ENCODE measurements at places on chromosomes 4 and X.

- no peak for DNase-seq
These were observed 562.9 kb upstream of the MAGEB2 start for GRCh38 chrX:29652484-29652883.

- no peak for DNase-seq
These were observed 3.4 kb upstream of the UGT8 start for GRCh38 chr4:114595207-114595606.

DNA sequence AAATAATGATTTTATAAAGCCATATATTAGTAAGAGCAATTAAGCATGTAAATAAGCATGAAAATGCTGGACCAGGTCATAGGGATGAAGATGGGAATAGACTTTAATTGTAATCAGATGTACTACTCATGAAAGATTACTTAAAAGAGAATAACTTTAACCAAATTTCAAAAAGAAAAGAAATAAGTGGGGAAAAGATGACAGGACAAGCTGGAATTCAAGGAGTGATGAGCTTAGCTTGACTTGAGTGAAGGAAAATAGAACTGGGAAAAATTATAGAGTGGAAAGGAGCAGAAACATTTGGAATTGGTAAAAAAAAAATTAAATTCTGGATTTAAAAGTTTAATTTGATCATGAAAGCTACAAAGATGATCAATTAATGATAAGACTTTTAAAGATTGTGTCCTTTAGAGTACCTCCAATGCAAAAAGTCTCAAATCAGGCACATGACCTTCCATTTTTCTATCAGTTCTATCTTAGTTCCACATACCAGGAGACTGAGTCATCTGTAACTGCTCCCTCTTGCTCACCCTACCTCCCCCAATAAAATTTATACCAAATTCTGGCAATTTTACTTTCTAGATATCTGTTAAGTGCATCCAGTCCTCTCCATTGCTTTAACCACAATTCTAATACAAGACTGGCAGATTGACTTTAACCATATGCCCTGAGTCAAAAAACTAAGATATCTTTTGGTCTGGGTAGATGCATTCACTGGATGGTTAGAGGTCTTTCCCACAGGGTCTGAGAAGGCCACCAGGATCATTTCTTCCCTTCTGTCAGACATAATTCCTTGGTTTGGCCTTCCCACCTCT, 56.4 kb upstream of the SLIT2 start:
- DNase-seq: no peak

- DNase-seq: no peak
These were observed 342.3 kb downstream of the ZNF674 start for GRCh38 chrX:46202733-46203514.

DNA sequence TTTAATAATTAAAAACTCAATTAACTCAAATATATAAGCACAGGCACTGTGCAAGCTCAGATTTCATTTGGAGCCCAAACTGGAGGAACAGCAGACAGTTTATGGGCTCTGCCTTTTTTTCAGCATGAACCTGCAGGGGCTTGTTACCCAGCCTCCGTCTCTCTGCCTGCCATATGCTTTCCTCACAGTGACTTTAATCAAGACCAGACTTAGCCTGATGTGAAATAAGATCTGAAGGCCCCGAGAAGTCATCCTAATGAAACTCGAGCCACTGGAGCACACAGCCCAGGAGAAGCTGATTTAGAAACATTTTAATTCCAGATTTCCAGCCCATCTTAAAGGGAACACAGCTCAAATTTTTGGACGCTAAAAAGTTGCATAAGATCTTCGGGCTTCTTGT, 55.6 kb downstream of the SPATA18 start:
- no peak for DNase-seq

- DNase-seq: no peak
These were observed 15.1 kb downstream of the XG start for GRCh38 chrX:2766906-2767305.

DNA sequence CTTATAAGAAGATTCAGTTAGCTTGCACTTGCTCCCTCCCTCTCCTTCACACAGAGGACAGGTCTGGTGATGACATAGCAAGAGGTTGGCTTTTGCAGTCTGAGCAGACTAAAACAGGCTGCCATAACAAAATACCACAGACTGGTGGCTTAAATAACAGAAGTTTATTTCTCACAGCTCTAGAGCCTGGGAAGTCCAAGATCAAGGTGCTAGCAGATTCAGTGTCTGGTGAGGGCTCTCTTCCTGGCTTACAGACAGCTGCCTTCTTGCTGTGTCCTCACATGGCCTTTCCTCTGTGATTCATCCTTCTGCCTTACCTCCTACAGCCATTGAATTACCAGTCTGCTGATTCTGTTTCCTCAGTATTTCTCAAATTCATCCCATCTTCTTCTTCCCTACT, 13.1 kb downstream of the RP2 start:
- DNase-seq: no peak

- no peak for DNase-seq
These were observed 67.0 kb upstream of the FAT1 start for GRCh38 chr4:186790630-186791029.

DNA sequence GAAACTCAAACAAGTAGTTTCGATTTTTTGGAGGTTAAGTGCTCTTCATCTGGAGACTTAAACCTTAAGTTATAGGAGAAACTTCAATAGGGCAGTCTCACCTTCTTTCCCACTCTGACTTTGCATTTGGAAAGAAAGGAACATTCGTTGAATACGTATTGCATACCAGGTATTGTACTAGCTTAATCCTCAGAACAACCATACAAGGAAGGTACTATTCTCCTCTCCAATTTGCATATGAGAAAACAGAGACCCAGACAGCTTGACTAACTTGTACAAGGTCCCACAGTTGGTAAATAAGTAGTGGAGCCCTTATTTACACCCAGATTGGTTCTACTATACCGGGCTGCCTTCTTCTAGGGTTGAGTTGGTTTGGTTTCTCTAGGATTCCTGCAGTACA, 32.6 kb downstream of the AMOT start:
- DNase-seq: no peak

DNA sequence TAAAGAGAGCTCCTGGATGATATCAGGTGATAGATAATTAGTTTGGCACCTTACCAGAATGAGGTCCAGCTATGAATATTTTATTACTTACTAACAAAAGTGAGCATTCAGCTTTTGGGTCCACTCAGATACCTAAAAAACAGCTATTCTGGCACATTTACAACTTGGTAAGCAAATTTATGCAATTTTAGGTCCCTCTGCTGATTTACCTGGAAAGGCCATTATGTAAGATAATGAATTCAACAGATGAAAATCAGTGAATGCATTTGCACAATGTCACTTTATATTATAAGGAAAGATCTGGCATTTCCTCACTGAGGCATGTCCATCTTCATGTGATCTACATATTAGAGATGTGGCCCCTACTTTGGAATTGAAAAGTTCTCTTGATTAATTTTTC, 517.0 kb downstream of the SPRY1 start:
- no peak for DNase-seq

- no peak for DNase-seq
These were observed 37.2 kb upstream of the MAGEA4 start for GRCh38 chrX:151875270-151876026.

DNA sequence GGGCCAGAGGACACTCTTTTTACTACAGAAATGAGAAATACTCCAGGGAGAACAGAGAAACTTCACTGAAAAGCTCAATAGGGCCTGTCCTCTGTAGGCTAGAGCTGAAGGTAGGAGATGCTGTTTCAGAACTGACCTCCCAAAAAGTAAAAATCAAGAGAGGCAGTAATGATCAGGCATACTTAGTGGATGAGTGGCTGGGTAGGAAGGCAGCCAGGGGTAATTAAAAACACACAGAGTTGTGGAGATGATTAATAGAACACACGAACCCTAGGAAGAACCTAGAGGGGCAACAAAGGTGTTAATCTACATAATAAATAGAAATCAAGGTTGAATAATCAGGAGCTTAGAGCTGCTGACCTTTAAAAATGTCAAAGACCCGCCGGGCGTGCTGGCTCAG, 582.4 kb upstream of the ADGRL3 start:
- no peak for DNase-seq
